CD4-positive, alpha-beta memory T cell (primary cell): ENCODE measurements at places on chromosomes 7 and 10. TPM values are rescaled to one million over a fixed set of nuclear protein-coding genes. Genes with fewer than 3 reads are reported as not detected.
A peak's percentile ranks its signal among the peaks of the same experiment; 100 is the strongest.

DNA sequence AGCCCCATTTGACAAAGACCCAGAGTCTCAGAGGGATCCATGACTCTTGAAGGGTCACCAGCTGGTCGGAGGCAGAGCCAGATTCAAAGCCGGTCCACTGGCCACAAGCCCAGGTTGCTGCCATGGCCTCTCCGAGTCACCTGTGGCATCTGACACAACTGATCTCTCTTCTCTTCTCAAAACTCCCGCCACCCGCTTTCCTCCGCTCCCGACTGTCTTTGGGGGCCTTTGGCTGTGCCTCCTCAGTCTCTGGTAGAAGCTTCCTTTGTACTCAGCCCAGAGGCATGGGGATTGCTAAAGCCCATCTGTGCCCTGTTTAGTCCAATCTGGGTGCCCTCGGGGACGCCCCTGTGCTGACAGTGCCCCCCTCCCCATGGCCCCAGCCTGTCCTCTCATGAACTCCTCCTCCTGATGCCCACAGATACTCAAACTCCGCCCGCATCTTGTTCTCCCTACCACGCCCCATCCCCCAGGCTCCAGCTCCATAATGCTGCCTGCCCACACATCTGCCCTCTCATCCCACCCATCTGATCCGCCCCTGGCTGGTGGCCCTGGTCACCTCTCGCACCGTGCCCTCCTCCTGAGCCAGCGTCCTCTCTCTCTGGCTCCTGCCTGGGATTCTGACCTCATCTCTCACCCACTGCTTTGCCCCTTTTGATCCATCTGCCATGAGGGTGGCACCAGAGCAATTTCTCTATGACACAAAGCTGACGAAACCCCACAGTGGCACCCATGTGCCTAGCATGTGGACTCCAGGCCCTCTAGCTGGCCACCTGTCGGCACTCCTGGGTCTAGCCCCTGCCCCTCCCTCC lies 150.6 kb downstream of the SLIT1 start:
- no peak overlapping the region for H3K4me3 ChIP-seq
- H3K27ac ChIP-seq, result no peak overlapping the region
- no peaks in the 10 kb centered on the region for H3K4me1 ChIP-seq
- DNase-seq, result no peak

GRCh38 chr7:128380483-128381106 lies 19.1 kb upstream of the PRRT4 start:
- H3K4me3 ChIP-seq, result no peak overlapping the region
- no peaks in the 10 kb centered on the region for H3K4me1 ChIP-seq
- no peak overlapping the region for H3K27ac ChIP-seq
- H3K27me3 ChIP-seq, result no peaks in the 10 kb centered on the region
- no peaks in the 10 kb centered on the region for H3K36me3 ChIP-seq
- no peak for DNase-seq

DNA sequence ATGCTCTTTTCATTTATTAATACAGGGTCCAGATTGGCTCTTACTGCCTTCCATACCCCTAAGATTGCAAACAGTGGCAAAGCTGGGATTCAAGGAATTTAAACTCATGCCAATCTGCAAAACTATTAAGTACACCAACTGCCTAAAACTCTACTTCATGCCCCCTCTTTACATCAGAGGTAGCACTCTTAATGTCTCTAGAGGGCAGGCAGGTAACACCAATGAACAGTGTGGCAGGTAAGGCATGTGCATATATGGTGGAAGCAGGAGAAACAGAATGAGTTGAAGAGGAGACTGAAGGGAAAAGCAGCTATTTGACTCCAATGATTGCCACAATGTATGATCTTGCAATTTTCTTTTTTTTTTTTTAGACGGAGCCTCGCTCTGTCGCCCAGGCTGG lies 156.7 kb downstream of the BTAF1 start:
- H3K4me1 ChIP-seq, result no peaks in the 10 kb centered on the region
- peaks cover 6% of the 10 kb centered on the region for H3K36me3 ChIP-seq
- DNase-seq, result no peak

- no peaks in the 10 kb centered on the region for H3K27me3 ChIP-seq
- H3K27ac ChIP-seq, result no peak overlapping the region
- no peak overlapping the region for H3K4me3 ChIP-seq
- H3K36me3 ChIP-seq, result no peaks in the 10 kb centered on the region
- H3K4me1 ChIP-seq, result peaks cover 86% of the 10 kb centered on the region
- DNase-seq, result no peak
Observed at GRCh38 chr10:72328829-72329204, 25.9 kb downstream of the DNAJB12 start.

DNA sequence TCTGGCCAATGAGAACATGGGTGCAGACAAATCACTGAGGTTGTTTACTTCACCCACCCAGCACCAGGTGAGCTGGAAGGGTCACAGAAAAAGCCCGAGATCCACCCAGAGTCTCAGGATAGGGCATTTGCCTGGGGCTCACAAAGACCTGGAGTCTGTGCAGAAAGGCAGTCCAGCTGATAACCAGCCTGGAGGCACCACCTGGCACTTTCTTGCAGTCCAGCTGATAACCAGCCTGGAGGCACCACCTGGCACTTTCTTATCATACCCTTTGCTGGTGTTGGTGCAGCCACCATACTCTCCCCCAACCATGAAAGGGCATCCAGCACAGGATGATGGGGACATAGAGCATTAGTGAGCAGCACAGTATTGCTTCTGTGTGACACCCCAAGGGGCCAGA lies 104.1 kb downstream of the PPP1R3C start:
- DNase-seq, result no peak
- H3K36me3 ChIP-seq, result no peaks in the 10 kb centered on the region
- H3K27me3 ChIP-seq, result no peaks in the 10 kb centered on the region
- H3K4me3 ChIP-seq, result no peak overlapping the region
- no peaks in the 10 kb centered on the region for H3K4me1 ChIP-seq
- no peak overlapping the region for H3K27ac ChIP-seq

DNA sequence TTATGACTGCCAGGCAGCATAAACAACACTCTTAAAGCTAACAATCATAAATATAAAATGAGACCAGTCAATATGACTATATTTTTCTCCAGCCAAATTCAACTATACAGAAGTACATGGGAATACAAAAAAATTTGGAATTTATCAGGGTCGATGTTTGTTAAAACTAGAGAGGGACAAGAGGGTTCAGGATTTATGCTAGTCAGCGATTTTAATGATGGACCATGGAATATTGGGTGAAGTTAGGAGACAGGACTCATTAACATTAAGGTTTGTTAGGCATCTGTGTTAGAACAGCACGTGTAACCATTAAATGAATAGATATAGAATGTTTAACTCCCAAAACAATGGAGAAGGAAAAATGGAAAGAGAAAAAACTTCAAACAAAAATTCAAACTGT lies 146.2 kb downstream of the SEM1 start:
- H3K27me3 ChIP-seq, result no peaks in the 10 kb centered on the region
- DNase-seq, result no peak
- no peak overlapping the region for H3K27ac ChIP-seq

DNA sequence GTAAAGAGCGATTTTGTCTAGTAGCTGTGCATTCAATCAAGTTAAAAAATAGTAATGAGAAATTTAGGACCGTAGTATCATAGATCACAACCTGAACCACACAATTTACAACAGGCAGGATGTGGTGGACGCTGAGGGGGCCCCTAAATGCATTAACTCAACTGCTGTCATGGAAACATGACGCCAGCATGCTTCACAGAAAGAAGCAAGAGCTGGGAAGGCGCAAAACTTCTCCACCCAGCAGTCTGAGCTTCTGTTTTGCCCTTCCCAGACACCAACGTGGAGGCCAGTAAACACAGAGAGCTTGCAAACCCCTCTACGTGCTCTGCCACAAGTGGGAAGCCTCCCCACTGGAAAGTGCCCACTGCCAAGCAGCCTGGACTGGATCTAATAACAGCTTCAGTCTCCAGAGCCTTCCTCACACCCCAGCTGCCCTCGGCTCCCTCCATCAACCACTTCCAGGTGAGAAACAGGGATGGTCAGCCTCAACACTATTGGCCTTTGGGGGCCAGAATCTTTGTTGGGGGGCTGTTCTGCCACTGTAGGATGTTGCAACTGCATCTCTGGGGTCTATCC lies 151.8 kb downstream of the SFMBT2 start:
- no peaks in the 10 kb centered on the region for H3K27me3 ChIP-seq
- H3K27ac ChIP-seq, result no peak overlapping the region
- no peaks in the 10 kb centered on the region for H3K36me3 ChIP-seq

GRCh38 chr7:75531359-75531821 lies 39.3 kb downstream of the SPDYE5 start:
- H3K4me1 ChIP-seq, result peaks cover 10% of the 10 kb centered on the region
- H3K36me3 ChIP-seq, result no peaks in the 10 kb centered on the region
- no peak overlapping the region for H3K27ac ChIP-seq
- DNase-seq, result no peak
- H3K27me3 ChIP-seq, result no peaks in the 10 kb centered on the region
- H3K4me3 ChIP-seq, result no peak overlapping the region

- no peak overlapping the region for H3K4me3 ChIP-seq
- H3K27me3 ChIP-seq, result no peaks in the 10 kb centered on the region
- no peaks in the 10 kb centered on the region for H3K4me1 ChIP-seq
- DNase-seq, result no peak
Observed at GRCh38 chr10:10500937-10501336, 516.7 kb upstream of the CELF2 start.

DNA sequence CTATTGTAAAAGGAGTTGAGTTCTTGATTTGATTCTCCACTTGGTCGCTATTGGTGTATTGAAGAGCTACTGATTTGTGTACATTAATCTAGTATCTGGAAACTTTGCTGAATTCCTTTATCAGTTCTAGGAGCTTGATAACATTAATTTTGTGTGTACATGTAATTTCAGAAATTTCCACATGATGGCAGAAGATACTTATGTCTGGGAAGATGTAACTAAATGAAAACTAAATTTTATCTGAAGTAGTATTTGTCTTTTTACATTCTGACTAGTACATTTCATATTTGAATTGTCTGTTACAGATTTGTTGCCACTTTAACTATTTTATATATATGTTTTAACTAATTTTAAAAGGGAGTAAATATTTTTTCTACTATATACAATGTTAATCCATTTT lies 27.6 kb downstream of the SDHAF3 start:
- H3K36me3 ChIP-seq, result no peaks in the 10 kb centered on the region
- H3K4me3 ChIP-seq, result no peak overlapping the region
- H3K4me1 ChIP-seq, result no peaks in the 10 kb centered on the region
- no peaks in the 10 kb centered on the region for H3K27me3 ChIP-seq
- peak; percentile 4 for DNase-seq

GRCh38 chr7:4878336-4879335 lies 4.9 kb downstream of the RADIL start:
- no peak overlapping the region for H3K27ac ChIP-seq
- H3K4me3 ChIP-seq, result no peak overlapping the region
- H3K27me3 ChIP-seq, result peaks cover 4% of the 10 kb centered on the region
- no peaks in the 10 kb centered on the region for H3K36me3 ChIP-seq

Gene CALHM1
- not detected for total RNA-seq

Gene CXCL12
- not detected for total RNA-seq

Gene OPN1SW
- total RNA-seq, result not detected

Gene ADAM22
- total RNA-seq, result 5.2 TPM

Gene PLEKHS1
- total RNA-seq, result 0.12 TPM

Gene LMOD2
- total RNA-seq, result not detected
